ENCODE measurements at places on chromosomes 5 and 9.

DNA sequence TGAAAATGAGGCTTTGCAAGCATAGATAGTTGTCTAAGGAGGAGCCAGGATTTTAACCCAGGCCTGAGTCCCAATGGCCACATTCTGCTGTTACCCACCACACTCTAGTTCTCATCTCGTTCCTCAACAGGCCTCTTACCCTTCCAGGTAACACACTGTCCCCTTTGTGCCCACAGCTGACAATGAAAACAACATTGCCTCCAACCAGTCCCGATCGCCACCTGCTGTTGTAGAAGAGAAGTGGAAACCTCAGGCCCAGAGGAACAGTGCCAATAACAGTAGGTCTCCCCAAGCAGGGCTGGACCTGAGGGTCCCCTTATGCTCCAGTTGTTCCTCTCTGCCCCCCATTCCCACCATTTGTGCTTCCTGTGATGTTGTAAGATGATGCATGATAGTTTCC is 30.4 kb downstream of the AMBP start:
- DNase-seq: no peak

GRCh38 chr9:117734523-117735314 is 30.5 kb downstream of the TLR4 start:
- no peak for DNase-seq

- no peak for DNase-seq
These were observed 7.4 kb downstream of the BSPRY start for GRCh38 chr9:113356686-113357292.

GRCh38 chr5:95487880-95488279 is 66.9 kb downstream of the SKIC3 start:
- DNase-seq: no peak

GRCh38 chr9:83431101-83432060 is 106.8 kb downstream of the FRMD3 start:
- no peak for DNase-seq

DNA sequence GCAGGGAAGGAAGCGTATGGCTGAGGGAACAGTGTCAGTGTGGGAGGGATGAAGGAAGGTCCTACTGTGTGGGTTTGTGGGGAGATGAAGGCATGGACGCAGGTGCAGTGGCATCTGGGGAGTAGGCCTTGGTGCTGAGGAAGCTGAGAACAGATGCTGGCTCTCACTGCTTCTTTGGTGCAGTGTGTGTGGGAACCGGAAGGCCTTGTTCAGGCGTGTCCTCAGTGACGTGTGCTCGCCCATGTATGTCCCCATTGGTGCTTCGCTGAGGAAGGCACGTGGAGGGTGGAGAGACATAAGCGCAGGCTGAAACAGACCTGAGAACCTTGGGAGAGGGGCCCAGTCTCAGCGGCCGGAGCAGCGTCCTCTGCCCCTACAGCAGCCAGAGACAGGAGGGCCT is 18.7 kb downstream of the ADAMTS13 start:
- DNase-seq: no peak

DNA sequence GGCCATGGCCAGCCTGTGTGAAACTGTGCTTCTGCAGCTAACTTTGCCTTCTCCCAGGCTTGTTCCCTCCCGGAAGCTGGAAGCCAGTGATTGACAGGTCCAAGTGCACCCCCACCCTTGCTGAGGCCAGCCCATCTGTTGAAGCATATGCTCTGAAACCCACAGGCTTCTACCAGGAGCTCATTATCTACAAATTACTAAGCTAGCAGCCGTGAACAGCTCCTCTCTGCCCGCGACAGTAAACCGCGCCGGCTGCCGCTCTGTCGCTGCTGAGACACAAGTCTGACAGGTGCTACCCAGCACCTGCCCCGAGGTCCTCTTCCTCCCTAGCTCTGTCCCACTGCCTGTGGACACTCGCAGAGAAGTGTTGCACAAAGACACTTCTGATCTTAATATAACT is 490.9 kb downstream of the GADD45G start:
- DNase-seq: no peak

DNA sequence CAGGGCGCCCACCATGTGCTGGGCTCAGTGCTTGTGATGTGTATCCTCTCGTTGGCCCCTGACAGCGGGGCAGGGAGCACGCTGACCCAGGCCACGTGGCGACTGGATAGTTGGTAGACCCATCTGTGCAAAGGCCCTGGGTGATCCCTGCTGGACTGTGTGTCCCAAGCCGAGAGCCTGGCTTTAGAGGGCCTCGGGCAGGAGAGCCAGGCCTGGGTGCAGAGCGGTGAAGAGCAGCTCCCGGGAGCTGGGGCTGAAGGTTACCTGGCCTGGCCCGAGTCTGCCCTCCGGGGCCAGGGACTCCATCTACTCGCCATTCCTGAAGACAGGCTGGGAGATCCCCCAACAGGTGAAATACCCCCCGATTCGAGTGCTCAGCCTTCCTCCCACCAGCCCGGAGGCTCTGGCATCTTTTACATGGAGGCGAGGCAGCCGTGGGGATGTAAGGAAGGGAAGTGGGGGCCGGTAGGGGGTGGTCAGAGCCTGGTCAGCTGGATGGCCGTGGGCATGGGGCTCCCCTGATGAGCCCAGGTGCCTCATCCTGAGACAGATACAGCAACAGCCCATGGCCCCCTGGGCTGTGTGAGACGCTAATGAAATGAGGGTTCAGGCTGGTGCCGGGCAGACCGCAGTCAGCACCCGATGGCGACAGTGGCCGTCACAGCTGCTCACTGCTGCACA is 19.0 kb downstream of the NCS1 start:
- no peak for DNase-seq

DNA sequence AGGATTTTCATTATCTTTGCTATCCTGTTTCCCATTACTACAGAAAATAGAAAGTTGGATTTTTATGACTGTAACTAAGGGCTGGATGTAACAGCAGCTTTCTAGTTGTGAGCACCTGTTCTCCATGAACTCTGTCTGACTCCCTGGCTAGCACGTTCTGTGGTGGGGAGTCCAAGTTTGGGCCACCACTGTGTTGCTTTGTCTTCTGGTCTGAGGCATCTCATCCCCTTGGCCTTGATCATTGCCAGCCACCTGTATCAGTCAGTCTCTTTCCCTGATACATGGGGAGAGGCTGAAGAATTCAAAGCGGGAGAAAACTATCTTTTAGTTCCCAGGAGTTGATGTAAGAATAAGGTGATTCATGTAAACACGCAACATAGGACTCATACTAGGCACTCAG is 33.4 kb downstream of the WDR70 start:
- no peak for DNase-seq

DNA sequence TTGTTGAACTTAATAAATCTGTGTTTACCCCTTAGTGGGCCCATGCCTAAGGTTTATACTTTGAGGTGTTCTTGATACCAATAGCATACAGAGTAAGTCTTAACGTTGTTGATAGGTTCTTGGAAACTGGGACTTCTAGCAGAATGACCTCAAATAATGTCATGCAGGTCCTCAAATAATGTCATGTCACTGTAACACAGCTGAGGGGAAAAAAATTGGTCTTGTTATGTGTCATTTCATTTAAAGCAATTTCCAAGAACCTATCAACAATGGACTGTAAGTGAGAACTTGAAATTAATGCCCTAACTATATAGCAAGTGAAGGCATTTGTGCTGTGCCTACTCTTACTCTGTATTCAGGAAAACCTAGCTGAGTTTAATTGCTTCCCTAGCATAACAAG is 7.2 kb downstream of the DNAJA1 start:
- no peak for DNase-seq

GRCh38 chr9:95971815-95972214 is 96.3 kb downstream of the ERCC6L2 start:
- DNase-seq: no peak

- no peak for DNase-seq
These were observed 71.0 kb downstream of the INVS start for GRCh38 chr9:100170085-100170484.

GRCh38 chr9:111222757-111223156 is 107.3 kb downstream of the OR2K2 start:
- no peak for DNase-seq

All from stimulated activated CD4-positive, alpha-beta T cell treated with anti-CD3 and anti-CD28 coated beads, Interleukin-12 subunit alpha, Interleukin-12 subunit beta, amount 100 ng/mL, for 48 hours (primary cell).